Activated CD8-positive, alpha-beta memory T cell treated with anti-CD3 and anti-CD28 coated beads for 1 hour (primary cell): ENCODE measurements at places on chromosomes 2 and 18.

- DNase-seq = no peak
These were observed 259.1 kb downstream of the TXNL1 start for GRCh38 chr18:56379256-56379655.

DNA sequence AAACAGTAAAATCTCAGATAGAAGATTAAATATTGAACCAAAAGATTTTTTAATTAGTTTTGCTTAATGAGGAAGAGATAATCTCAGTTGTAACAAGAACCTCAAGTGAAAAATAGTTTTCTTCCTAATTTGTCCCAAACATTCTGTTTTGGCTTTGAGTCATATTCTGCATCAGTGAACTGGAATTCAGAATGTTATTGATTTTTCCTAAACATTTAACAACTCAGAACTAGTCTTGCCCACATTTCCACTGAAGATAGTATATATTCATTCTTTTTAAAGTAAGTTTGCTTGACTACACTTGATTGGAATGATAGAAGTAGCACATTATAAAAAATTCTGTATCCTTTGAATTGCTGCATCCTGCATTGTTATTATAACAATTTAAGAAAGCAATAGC is 85.7 kb upstream of the UGP2 start:
- no peak for DNase-seq

GRCh38 chr2:74602586-74603281 is 45.4 kb downstream of the M1AP start:
- DNase-seq = no peak

- DNase-seq = peak; percentile 20
These were observed 13.2 kb downstream of the SERPINE2 start for GRCh38 chr2:224025874-224026273.

DNA sequence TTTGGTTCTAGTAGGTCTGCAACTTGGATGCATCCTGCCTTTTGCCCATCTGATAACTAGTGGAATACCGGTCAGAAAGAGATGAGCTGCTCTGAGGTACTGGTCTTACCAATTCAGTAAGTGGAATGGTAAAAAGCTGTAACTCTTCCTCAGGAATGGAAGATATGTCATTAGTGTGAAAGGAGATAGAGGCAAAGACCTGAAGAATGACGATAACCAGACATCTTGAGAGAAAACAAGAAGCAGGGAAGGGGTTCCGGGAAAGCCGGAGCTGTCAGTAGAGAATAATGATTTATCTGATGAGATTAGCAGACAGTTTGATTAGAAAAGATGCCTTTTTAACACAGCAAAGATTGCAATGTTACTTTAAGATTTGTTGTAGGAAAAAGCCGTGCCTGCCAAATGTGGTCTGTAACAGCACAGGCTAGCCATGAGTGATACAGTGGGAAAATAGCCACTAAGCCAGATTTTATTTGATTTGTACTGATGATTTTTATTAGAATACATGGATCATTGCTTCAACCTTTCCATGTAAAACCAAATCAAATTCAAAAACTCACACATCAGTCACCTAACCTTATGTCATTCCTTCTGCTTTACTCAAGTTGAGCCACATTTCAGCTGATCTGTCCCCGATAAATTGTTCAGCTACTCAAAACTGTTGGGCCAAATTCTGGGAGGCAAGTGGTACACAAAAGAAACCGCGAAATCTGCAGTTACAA is 110.0 kb downstream of the TCF4 start:
- no peak for DNase-seq

DNA sequence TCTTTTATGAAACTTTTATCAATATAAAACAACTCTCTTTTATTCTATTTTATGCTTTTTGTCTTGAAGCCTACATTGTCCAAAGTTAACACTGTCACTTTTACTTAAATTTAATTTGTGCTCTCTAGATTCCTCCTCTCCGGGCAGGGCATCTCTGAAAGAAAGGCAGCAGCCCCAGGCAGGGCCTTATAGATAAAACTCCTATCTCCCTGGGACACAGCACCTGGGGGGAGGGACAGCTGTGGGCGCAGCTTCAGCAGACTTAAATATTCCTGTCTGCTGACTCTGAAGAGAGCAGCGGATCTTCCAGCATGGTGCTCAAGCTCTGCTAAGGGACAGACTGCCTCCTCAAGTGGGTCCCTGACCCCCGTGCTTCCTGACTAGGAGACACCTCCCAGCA is 447.7 kb upstream of the FANCL start:
- no peak for DNase-seq

- no peak for DNase-seq
These were observed 48.6 kb upstream of the RPL31 start for GRCh38 chr2:100953406-100954043.

DNA sequence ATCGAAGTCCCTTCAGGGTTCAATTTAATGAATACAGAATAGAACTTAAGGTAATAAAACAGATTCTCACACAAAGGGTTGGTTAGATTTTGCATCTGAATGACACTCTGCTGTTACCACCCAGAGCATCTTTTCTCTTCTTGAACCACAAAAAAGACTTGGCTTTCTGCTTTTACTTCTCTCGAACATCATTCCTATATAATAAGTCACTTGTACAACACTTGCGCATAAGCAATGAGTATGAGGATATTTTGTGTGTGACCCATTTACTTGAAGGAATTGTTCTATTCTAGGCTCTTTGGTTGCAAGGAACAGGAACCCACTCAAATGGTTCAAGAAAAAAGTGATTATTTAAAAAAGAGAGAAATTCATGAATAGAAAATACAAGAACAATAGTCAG is 126.2 kb downstream of the NUP35 start:
- DNase-seq = no peak

DNA sequence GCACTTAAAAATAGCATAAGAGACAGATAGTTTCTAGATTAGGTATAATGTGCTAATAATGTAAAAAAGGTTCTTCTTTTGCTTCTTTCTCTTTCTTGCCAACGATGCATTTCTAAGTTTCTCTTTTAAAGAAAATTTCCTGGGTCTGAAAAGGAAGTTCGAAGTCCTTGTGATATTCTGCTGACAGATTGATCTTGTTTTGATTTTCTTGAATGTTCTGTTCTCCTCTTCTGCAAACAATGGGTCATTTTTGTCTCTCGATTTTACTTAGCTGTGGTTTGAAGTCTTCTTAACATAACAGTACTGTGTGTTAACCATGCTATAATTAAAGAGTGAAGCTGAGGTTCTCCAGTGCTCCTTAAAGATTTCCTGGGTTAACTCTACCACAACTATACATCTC is 61.1 kb upstream of the ACYP2 start:
- no peak for DNase-seq

DNA sequence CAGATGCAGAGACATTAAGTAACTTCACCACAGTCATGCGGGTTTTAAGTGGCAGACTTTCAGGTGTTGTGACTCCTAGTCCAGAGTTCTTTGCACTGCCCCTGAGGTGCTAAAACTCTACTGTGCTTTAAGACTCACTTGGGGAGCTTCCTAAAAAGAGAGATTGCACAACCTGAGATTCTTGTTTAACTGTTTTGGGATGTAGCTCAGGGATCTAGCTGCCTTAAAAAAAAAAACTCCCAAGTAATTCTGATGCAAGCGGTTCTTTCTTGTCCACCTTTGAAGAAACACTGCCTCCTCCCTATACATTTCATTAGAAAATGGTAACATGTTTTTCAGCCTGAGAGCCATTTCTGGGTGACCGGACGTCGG is 13.0 kb downstream of the IL37 start:
- DNase-seq = no peak

GRCh38 chr2:241860184-241861078 is 1.7 kb upstream of the PDCD1 start:
- DNase-seq = no peak

DNA sequence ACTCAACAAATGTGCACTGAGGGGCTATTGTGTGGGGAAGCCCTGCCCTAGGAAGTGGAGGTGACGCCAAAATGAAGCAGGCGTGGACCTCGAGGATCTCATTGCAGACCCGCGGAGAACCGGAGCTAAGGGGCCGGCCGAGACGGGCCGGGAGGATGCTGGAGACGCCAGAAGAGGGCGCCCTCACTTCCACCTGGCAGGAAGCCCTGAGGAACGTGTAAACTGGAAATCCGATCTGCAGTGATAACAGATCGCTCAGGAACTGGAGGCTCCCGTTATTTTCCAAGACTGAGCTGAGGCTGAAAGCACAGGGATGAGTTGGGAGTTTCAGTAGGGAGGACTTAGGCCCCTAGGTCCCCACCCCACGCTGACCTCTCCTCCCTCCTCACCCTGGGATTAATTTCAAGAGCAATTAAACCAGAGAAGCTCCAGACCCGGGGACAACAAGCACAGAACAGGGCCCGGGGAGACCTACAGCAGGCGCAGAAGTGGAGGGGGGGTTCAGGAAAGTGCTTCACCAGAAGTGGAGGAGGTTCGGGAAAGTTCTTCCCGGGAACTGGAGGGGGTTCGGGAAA is 7.7 kb upstream of the COL6A3 start:
- peak; percentile 72 for DNase-seq
